ENCODE measurements at places on chromosomes 16 and 17.

DNA sequence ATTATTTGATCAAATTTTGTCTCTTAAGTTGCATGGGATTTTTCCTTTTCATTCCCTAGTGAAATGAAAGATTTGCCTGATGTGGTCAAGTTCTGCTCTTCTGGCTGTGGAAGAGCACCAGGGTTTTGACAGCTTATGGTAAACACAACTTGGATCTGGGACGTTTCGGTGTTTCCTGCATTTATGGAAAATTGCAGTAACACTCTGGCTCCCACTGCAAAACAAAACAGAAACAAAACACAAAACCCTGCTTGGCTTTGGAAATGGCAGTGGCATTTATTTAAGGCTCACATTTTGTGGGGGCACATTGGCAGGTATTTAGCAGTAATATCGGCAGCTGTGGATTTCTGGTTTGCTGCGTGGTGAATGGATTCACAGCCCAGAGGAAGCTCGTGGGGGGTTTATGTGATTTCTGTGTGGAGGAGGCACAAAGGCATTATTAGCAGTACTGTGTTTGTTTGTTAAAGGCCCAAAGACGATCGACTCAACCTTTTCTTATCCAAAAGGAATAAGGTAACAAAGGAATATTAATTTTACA lies 377.8 kb downstream of the SNX29 start:
- DNase-seq, result no peak

GRCh38 chr17:71830866-71831265 lies 290.0 kb upstream of the SOX9 start:
- no peak for DNase-seq

DNA sequence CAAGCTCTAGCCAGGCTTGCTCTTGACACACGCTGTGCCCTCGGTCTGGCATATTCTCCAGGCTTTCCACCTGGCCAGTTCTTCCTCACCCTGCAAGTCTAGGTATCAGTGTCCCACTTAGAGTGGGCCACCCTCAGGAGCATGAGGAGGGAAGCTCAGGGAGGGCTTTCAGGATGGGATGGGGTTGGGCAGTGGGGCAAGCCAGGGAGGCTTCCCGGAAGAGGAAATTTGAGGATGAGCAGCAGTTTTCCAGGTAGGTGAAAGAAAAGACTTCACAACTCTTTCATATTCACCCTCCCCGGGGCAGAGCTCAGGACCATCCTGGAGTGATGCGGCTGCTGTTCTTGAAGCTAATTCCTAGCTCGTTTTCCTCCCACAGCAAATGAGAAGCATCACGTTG lies 14.5 kb upstream of the LDHD start:
- DNase-seq, result no peak

DNA sequence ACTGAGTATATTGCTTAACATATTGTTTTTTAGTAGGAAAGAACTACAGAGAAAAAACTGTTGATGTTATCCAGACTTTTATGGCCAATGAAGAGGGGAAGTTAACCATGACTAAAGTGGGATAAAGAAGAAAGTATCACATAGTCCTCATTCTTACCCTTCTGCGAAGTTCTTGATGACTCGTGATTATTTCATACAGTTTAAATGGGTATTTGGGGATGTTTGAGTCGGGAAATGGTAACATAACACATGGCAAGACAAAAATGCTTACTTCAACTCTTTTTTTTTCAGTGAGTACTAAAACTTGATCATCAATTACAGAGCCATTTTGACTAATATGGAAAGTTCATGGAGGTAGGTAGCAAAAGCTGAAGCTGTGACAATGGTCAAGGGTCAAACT lies 4.9 kb downstream of the POLG2 start:
- DNase-seq, result no peak

DNA sequence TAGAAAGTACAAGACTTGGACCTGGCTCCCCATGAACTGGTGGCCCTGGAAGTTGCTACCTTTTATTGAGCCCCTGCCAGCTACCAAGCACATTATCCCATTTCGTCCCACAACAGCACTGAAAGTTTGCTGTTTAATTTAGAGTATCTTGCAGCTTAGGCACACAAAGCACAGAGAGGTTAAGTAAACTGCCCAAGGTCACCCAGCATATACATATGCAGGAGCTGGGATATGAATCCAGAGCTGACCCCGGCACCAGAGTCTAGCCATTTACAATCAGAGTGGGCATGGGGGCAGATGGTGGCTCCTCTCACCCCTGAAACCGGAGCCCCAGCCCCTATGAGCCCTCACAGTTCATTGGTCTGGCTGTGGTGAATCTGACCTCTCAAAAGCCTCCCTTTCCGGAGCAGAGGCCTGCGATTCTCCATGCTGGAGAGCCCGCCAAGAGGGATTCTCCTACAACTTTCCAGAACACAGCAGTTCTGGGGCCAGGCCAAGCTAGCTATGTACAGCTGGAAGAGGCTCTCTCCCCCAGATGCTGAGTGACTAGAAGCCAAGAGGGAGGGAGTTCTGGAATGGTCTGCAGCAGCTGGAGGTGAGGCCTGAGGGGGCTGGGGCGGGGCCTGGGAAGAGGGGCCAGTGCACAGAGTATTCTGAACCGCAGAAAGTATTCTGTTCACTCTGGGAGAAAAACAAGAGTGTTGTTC lies 58.3 kb downstream of the SREBF1 start:
- no peak for DNase-seq

- DNase-seq, result no peak
Measured at GRCh38 chr17:6561446-6561845, 5.1 kb upstream of the PITPNM3 start.

GRCh38 chr16:68802190-68802589 lies 41.1 kb upstream of the TANGO6 start:
- no peak for DNase-seq

- no peak for DNase-seq
Measured at GRCh38 chr16:17437127-17437720, 33.5 kb downstream of the XYLT1 start.

DNA sequence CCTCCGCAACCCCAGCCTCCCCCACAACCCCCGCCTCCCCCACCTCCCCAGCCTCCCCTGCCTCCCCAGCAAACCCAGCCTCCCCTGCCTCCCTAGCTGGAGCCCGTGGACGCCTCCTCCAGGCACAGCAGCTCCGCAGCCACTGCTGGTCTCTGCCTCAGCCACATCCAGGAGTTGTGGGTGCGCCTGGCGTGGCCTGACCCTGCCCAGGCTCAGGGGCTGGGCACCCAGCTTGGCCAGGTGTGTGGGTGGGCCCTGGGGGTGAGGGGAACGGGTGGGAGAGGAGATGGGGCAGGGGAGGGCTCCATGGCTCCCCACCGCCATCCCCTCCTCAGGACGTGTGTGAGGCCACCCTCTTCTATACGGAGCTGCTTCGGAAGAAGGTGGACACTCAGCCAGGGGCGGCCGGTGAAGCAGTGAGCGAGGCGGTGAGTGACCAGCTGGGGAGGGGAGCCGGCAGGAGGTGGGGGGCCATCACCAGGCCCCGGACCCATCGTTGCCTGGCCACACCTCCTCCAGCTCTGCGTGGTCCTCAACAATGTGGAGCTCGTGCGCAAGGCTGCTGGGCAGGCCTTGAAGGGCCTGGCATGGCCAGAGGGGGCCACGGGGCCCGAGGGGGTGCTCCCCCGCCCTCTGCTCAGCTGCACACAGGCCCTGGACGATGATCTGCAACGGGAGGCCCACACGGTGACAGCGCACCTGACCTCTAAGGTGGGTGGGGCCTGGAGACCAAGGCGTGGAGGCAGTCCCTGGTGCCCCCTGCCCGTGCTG lies 5.8 kb downstream of the TSR3 start:
- DNase-seq, result no peak

- no peak for DNase-seq
Measured at GRCh38 chr17:40327244-40327729, 18.3 kb downstream of the RARA start.

DNA sequence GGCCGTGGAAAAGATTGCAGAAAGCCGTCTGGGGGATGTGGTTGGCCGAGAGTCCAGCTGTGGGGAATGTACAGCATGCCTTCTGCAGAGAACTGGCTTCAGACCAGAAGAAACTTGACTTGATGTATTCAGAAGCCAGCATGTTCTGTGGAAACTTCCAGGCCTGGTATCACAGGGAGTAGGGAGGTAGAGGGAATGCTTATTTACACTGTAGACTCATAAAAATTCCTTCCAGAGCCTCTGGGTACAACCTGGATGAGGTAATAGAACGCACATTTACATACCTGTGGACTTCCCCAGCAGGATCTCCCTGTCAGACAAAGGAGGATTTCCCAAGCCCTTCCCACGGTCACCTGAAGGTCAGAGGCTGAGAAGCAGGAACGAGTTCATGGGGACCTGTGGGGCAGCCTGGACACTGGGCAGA lies 11.8 kb upstream of the GAS7 start:
- no peak for DNase-seq

- no peak for DNase-seq
Measured at GRCh38 chr16:88965411-88965810, 11.6 kb downstream of the CBFA2T3 start.

DNA sequence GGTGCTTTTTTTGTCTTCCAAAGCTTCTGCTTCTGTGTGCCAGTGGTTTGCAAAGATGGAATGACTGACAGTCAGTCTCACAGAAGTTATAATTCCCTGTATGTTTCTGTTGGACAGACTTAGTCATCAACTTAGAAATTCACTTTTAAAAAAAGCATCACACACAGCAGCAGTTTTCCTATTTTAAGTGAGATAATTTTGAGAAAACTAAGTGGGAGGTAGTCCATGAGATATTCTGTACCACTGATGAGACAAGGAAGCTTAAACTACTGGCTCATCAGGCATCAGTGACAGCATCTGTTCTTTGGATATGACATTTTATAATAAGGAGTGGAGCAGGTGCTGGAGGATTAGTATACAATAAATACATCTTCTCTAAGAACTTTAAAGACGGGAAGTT lies 20.0 kb downstream of the CNP start:
- no peak for DNase-seq

- peak; percentile 32 for DNase-seq
Measured at GRCh38 chr17:45640141-45640850, 143.8 kb upstream of the CRHR1 start.

GRCh38 chr16:57036945-57037344 lies 47.6 kb downstream of the NLRC5 start:
- DNase-seq, result no peak

GRCh38 chr16:49599704-49600103 lies 226.1 kb downstream of the C16orf78 start:
- DNase-seq, result no peak

- no peak for DNase-seq
Measured at GRCh38 chr17:77233635-77234334, 93.0 kb downstream of the SEC14L1 start.

- no peak for DNase-seq
Measured at GRCh38 chr16:61233713-61234112, 802.5 kb downstream of the CDH8 start.

GRCh38 chr16:56635441-56635967 lies 3.0 kb upstream of the MT1A start:
- DNase-seq, result no peak

- DNase-seq, result no peak
Measured at GRCh38 chr17:82167028-82167427, 45.6 kb downstream of the CCDC57 start.

DNA sequence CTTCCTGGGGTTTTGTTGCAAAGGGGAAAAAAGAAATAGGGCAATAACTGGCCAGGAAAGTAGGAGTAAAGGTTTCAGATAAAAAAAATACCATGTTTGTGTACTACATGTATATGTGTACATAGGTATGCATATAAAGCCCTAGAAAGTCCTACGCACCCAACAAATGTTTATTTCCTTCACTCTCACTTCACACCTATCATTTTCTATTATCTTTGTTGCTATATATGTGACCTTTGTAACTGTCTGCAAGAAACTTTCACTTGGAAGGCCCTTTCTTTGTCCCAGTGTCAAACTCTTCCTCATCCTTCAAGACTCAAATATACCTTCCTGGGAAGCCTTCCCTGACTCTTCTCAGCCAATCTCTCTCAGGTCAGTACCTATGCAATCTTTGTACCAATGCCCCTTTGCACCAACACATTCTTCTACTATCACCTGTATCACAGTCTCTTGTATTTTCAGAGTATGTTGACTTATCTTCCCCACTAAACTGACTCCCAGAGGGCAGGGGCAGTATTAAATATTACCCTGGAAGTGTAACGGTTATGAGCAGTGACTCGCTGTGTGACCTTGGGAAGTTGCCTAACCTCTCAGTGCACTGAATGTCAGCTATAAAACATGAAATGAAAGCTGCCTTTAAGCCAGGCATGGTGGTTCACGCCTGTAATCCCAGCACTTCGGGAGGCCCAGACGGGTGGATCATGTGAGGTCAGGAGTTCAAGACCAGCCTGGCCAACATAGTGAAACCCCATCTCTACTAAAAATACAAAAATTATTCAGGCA lies 6.5 kb downstream of the XPO6 start:
- no peak for DNase-seq

DNA sequence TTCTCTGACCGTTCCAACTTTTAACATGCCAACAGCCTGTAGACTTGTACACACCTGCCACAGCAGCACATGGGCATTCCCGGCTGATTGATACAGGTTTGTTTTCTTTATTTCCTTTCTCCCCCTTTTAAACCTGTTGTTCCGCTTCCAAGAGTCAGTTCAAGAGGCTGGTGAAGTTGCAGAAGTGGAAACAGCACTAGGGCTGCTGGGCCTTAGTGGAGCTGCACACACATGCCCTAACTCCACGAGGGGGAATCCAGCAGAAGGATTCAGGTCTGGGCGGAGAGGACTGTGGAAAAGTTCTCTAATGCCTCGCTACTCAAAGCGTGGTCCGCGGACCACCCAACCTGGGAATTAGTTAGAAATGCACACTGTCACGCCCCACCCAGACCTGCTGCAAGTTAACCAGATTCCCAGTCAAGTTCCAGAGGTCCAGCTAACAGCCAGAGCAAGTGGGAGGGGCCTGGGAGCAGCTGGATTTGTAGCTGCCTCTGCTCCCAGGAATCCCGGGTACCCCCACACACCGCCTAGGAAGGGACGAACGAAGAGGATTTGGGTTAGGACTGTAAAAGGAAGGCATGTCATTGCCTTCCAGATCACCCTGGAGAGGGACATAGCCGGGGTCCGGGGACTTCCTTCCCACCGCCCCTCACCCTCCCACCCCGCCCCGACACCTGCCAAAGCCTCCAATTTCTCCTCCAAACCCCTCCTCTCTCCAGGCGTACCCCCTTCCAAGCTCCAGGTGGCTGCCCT lies 542 bp downstream of the SLC39A11 start:
- DNase-seq, result no peak

- DNase-seq, result no peak
Measured at GRCh38 chr17:70454908-70455307, 285.6 kb downstream of the KCNJ2 start.

- DNase-seq, result no peak
Measured at GRCh38 chr16:23899869-23900268, 64.1 kb downstream of the PRKCB start.
